ENCODE measurements at places on chromosomes 6 and 20.
A peak's percentile ranks its signal among the peaks of the same experiment; 100 is the strongest.

DNA sequence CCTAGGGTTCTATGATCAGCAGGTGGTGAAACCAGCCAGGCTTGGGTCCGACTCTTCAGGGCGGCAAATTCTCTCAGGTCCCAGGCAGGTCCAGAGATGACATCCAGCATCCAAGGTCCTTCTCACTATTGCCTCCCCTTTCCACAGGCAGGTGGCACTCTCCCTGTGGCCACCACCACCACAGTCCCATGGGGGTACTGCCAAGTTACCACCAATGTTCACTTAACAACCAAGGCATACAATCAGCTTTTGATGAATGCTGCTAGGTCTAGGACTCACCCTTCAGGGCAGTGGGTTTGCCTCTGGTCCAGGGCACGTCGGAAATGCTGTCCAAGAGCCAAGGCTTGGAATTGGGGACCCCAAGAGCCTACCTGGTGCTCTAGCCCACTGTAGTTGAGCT is 40.4 kb upstream of the UTRN start:
- DNase-seq = no peak

- DNase-seq = no peak
Measured at GRCh38 chr6:40733290-40733689, 146.1 kb upstream of the LRFN2 start.

DNA sequence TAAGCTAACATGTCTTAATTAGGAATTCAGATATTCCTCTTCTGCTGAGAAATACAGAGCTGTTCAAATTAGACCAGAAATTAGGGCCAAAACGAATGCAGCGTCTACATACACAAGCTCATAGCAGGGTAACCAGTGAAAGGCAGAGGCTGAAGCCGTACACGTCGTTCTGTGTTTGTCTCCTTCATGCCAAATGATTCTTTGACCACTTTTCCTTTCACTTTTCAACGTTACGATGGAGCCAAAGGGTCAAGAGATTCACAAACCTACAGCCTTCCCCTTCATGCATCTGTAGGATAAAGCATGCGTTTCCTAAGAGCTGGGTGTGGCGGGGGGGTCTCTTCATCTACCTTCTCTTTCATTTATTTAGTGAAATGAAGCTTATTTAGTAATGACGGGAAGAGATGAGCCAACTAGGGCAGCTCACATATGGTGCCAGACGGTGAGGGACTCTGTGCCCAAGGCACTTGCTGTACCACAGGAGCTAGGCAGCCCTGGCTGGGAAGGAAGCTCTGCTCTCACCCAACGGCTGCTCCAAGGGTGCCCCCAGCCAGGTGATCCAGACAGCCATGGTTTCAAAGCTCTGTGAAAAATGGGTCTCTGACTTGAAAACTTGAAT is 178.0 kb downstream of the ATXN1 start:
- DNase-seq = no peak

DNA sequence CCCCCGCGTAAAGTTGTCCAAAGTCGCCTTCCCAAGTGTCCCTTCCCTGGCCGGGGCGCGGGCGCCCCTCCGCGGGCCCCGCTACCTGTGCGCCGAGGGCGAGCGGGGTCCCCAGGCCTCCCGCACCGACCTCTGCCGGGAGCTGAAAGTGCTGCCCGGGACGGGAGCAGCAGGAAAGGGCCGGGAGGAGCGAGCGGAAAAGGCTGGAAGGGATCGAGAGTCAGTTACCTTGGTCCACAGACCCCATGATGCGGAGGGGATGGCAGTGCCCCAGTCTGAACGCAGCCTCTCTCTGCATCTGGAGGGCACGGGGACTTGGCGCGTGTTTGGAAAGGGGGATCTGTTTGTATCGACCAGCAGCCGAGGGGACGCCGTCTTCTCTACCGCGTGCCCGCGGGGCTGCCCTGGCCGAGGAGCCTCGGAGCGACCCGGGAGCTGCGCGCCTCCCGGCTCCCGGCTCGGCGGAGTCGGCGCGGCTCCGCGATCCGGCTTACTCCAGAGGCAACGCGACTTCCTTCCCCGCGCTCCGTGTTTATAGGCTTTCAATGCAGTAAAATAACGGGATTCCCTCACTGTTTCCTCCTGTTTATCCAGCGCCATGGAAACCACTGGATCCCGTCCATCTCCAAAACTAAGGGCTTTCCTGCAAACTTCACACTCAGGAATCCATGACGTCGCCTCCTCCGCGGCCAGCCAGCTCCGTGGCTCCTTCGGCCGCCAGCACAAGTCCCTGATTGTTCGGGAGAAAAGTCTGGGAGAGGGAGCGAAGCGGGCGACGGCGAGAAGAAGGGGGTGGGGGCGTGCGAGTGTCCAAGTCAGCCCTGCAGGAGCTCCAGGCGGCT is 20.0 kb upstream of the NFATC2 start:
- DNase-seq = no peak

DNA sequence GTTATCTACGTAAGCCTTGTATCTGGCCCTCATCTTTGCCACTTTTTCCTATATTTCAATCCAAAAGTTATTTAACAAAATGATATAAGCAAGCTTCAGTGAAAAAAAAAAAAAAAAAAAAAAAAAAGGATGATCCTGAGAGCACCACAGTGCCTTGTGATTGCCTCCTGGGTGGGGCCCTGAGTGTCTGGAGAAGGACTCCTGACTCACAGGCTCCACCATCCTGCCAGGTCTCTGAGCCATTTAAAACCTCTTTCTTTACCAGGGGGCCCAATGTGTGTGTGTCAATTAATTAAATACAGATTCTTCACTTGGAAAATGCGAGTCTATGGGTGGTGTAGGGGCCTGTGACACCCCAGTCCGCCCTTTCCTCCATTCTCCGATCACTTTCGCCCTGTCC is 105.2 kb downstream of the SMOC2 start:
- DNase-seq = no peak

- no peak for DNase-seq
Measured at GRCh38 chr6:54135665-54136369, 24.6 kb downstream of the MLIP start.

DNA sequence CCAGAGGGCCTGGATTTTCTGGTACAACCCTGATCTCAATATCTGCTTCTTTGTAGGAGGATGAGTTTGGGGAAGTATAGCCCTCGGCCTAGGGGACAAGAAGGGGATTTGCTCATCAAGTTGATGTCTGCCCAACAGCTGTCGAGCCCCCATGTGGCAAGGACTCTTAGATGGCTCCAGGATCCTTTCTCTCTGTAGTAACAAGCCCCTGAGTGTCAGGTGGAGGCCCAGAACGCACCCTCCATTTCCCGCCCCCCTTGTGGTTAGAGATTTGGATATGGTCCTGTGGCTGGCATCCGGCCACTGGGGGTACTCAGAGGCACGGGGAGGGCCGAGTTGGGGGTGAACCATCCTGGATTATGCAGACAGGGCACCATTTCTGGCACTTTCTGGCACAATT is 50.1 kb downstream of the CTCFL start:
- DNase-seq = no peak

GRCh38 chr20:18852318-18852717 is 38.7 kb downstream of the SCP2D1 start:
- DNase-seq = no peak

- no peak for DNase-seq
Measured at GRCh38 chr20:47789081-47789763, 3.9 kb upstream of the SULF2 start.

- no peak for DNase-seq
Measured at GRCh38 chr6:119720160-119720559, 370.6 kb upstream of the MAN1A1 start.

DNA sequence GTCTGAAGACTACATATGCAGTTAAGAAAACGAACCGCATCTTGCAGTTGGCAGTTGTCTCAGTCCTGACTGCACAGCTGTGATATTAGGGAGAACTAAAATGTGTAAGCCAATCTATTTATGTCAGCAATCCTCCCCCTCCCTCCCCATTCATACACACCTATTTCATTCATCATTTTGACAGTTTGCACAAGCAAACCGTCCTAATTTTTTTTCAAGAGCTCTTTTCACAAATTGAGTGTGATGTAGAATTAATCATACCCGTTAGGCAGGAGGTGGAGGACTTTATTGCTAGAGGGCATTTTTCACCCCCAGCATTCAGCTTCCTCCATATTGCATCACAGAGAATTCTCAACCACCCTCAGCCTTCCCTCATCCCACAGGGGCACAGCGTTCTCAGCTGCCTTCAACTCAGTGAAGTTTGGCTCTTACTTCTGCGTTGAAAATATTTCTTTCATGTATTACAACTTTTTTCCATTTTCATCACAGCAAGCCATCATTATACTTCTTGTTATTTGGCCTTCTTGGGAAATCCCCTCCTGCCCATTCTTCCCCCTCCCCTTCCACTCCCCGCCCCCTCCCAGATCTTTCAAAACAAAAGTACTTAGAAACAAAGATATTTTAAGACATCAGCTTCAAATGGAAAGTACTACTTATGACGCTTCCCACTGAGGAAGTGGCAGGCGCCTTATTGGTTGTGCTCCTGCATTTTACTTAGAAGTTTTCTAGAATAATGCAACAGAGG is 37.5 kb downstream of the NOX3 start:
- DNase-seq = peak; percentile 57

DNA sequence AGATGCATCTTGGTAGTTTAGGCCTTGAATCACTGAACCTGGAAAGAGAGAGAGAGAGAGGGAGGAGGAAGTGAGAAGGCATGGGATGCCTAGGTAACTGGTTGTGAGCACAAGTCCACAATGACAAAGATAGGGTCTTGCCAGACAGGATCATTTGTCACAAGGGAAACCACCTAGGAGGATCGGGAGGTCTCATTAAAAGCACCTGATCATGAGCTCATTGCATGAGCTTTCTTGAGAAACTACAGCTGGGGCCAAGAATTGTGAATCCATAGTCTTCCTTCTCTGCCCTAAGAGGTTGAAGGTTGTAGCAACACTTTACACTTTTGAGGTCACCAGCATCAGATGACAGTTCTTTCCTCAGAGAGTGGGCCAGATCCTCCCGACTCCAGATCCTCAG is 195.7 kb downstream of the CD83 start:
- no peak for DNase-seq

GRCh38 chr20:18628330-18628920 is 40.6 kb downstream of the DTD1 start:
- DNase-seq = no peak

GRCh38 chr6:130829333-130829910 is 2.2 kb downstream of the SMLR1 start:
- no peak for DNase-seq

- DNase-seq = no peak
Measured at GRCh38 chr6:142429195-142429594, 127.4 kb downstream of the ADGRG6 start.

GRCh38 chr6:17439243-17439993 is 46.0 kb downstream of the CAP2 start:
- DNase-seq = no peak

DNA sequence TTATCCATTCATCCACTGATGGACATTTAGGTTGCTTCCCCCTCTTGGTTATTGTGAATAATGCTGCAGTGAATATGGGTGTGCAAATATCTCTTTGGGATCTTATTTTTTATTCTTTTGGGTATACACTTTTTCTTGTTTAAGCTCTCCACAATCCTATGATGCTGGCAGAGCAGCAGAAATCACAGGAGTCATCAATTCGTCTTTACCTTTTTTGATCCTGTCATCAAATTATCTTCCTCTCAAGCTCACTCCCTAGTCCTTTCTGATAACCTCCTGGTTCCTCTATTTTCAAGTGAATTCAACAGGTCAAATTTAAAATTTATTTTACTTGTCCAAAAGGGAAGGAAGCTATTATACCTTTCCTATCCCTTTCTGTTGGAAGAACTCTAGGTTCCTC is 89.1 kb downstream of the PLCG1 start:
- DNase-seq = no peak

GRCh38 chr6:86959656-86960055 is 22.3 kb downstream of the HTR1E start:
- DNase-seq = no peak

- DNase-seq = no peak
Measured at GRCh38 chr6:111745186-111745585, 128.1 kb downstream of the FYN start.

DNA sequence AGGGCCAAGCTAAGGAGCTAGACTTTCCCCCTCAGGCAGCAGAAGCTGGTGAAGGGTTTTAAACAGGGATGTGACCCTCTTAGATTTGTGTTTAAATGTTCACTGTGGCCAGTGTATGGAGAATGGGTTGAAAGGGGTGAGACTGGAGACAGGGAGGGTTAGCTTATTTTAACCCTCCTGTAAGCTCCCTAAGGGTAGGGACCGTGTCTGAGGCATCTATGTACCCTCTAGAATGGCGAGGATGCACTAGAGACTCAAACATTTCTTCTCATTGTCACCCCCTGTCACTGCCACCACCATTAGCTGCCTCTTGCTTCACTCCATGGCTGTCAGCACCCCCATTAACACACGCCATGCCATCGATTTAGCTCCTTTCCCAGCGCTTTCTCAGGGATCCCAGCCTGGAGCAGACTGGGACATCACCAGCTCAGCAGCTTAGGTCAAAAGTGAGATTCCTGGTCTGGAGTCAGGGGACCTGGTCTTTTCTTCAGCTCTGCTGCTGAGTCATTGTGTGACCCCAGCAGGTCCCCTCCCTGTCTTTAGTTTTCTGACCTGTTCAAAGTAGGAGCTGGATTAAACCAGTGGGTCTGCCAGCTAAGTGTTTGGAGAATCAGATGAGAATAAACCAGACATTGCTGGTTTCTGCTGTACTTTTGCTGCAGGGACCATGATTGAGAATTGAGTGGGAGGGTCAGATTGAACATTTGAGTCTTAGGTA is 1.1 kb upstream of the SLC22A7 start:
- no peak for DNase-seq

- no peak for DNase-seq
Measured at GRCh38 chr20:63696306-63696627, 185 bp upstream of the TNFRSF6B start.

- DNase-seq = no peak
Measured at GRCh38 chr6:63821442-63821841, 185.8 kb downstream of the PHF3 start.

GRCh38 chr6:109738667-109739066 is 47.6 kb downstream of the FIG4 start:
- DNase-seq = no peak

- no peak for DNase-seq
Measured at GRCh38 chr20:40741507-40742106, 52.6 kb upstream of the MAFB start.

DNA sequence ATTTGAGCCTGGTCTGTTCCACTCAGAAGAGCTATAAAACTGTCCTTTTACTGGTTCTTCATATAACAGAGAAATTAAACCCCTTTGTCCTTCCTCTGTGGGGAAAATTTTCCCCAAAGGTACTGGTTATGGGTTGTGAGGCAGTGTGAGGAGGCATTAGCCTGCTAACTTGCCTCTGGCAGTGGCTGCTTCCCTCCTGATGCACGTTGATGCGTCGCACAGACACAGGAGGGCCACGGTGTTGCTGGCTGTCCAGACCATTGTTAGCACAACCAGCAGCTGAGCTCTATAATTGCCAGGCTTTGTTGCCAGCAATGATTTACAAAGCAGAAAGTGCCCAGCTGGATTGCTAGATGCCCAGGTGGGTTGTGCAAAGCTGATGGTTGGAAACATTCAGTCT is 10.1 kb downstream of the AAR2 start:
- DNase-seq = no peak

- DNase-seq = no peak
Measured at GRCh38 chr6:152811785-152812184, 61.2 kb downstream of the VIP start.

DNA sequence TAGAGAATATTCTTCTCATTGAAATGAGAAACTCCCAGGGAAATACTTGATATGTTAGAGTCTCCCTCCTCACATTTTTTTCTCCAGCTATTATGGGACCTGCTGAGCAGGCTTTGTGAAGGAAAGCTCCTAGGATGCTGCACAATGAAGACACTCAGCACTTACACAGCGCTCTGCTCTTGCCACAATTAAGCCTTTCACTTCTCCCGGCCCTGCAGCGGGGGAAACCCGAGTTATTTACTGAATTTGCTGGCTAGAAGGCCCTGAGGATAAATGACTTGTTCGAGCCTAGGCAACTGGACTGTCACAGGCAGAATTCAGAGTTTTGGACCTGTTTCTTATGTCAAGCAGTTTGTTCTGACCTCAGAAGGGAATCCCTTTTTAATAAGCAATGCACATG is 102.0 kb downstream of the MAP3K7 start:
- DNase-seq = no peak
